Stimulated activated CD4-positive, alpha-beta T cell treated with anti-CD3 and anti-CD28 coated beads, Interleukin-4, amount 100 ng/mL, for 48 hours (primary cell): ENCODE measurements at places on chromosomes 13 and 19.
A peak's percentile ranks its signal among the peaks of the same experiment; 100 is the strongest.

- DNase-seq = no peak
Measured at GRCh38 chr19:15448778-15449619, 757 bp downstream of the WIZ start.

GRCh38 chr19:46733690-46734292, 12.1 kb upstream of the FKRP start:
- no peak for DNase-seq

DNA sequence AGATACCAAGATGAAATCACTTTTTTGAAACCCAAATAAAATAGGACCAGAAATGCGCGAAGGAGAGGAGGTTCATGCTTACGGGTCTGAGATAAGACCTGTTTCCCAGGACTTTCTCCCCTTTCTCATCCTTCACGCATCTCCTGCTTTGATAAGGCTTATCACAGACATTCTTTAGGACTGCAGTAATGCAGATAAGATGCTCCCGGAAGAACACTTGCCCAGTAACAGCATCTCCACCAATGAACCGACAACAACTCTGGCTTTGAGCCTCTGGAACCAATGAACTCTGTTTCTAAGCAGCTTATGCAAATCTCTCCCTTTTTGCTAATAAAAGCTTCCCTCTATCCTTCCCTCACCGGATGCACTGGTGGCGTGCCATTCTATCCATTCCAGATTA, 783.4 kb upstream of the ARGLU1 start:
- no peak for DNase-seq

GRCh38 chr13:44812818-44813217, 176.5 kb downstream of the NUFIP1 start:
- DNase-seq = no peak

DNA sequence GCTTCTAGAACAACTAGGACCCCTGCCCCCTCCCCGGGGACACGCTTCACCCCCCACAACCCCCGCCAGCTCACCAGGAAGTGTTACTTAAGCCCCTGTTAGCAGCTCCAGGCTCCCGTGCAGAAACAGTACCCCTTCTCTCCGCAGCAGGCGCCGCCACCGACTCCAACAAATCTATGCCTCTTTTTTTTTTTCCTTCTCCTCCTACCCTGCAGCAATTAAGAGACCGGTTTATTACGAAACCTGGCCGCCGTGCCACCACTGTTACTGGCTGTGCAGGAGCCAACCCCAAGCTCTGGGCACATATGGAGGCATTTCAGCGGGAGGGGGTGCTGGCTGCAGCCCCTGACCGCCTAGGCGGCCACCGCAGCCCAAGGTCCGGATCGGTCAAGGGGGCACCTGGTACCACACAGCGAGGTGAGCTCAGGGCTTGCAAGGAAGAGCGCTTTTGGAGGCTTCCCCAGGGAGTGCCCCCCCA, 2.4 kb downstream of the GADD45B start:
- DNase-seq = peak; percentile 30

- no peak for DNase-seq
Measured at GRCh38 chr19:34416021-34416545, 11.9 kb downstream of the PDCD2L start.

GRCh38 chr19:4768934-4769777, 22.4 kb upstream of the FEM1A start:
- peak; percentile 72 for DNase-seq

- no peak for DNase-seq
Measured at GRCh38 chr19:11566164-11566563, 7.1 kb upstream of the ELOF1 start.

DNA sequence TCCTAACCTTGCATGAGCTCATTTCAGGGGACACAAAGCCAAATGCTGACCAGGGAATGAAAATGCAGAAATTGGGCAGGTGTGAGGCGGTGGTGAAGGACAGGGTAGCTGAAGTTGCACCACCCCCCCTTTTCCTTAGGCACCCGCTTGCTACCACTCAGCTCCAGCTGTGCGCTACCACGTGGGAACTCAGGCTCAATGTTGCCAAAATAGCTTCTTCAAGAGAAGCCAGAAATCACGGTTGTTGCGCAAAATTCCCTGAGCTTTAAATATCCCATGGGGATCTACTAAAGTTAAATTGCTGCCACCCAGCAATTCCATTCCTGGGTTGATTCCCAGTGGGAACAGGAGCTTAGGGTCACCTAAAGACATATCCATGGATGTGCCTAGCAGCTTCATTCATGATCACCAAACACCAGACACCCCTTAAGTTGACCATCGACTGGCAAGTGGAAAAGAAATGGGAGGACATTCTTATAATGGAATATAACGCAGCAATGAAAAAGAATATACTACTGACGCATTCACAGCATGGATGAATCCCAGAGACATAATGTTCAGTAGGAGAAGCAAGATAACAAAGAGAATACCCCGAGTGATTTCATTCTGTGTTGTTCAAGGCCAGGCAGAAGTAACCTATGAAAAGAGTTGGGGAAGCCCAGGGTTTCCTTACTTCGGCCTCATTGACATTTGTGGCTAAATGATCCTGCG, 12.8 kb upstream of the ADGRL1 start:
- no peak for DNase-seq

DNA sequence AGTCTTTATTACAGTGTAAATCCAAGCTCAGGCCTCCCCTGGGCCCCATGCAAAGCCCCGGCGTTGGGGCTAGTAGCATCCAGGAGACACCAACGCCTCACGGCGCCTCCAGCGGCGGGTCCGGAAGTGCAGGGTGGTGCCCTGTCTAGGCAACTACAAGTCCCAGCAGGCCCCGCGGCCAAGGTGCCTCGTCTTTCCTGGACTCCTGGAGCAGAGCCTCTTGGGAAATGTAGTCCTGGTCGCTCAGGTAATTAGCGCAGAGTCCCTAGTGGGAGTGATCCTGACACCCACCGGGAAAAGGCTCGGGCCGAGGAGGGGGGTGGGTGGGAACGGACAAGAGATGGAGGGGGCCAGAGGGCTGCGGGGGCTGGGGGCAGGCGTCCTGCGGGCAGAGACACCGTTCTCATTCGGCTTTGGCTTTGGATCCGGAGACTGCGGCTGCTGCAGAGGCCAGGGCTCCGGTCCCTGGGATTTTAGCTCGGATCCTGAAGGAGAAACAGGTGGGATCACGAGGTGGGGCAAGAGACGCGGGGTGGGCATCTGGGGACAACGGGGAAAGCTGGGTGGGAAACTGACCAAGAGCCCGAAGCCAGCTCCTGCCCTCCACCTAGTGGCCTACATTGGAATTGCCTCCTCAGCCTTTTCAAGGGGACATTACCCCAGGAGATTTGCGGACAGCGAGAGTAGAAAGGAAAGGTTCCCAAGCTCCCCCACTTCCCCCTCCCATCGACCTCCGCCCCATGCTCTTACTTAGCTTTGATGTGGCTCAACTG, 11.4 kb downstream of the RTN2 start:
- DNase-seq = peak; percentile 98

DNA sequence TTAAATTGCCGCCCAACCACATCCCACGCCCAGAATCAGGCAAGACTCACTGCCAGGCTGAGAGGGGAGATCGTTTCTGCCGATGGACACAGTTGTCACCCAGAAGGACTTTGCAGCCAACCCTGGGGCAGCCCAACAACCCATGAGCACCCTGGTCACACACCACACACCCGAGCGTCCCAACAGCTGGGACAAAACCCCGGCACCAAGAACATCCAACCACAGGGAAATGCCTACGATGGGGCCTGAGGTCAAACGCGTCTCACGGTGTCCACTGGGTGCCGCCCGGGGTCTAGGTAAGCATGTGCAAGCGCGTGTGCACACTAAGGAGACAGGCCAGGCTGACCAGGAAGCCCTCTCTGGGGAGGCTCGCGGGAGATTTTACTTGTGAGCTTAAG, 13.0 kb downstream of the LMNB2 start:
- no peak for DNase-seq

- no peak for DNase-seq
Measured at GRCh38 chr19:49864890-49865289, 2.5 kb downstream of the PNKP start.
